HS-5 (cell line): ENCODE measurements at places on chromosomes 1 and 21.

GRCh38 chr1:212689196-212689725 lies 10.4 kb downstream of the BATF3 start:
- no peak for DNase-seq

DNA sequence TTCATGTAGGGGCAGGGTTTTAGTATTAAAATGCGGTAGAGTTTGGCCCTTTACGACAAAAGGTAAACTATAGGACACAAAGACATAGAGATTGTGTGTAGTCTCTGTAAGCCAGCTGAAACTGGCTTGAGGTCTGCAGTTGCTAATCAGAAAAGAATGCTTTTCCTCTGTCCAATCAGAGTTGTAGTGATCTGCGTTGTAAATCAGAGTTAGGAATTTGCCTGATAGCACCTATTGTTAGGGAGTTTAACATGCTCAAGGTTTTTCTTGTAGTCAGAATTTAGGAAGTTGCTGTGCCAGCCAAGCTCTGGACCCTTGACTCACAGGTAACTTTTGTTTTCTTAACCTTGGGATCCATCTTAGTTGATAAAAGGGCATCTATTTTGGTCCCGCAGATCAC lies 61.2 kb upstream of the VTCN1 start:
- no peak for DNase-seq

DNA sequence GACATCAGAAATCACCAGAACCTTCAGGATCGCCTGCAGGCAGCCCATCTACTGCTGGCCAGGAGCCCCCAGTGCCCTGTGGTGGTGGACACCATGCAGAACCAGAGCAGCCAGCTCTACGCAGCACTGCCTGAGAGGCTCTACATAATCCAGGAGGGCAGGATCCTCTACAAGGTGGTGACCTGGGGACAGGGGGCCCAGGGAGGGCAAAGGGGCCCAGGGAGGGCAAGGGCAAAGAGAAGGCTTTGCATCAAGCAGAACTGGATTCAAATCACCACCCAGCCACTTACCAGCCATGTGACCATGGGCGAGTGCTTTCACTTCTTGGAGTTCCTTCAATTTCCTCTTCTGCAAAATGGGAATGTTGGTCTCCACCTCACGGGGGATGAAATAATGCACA lies 12.1 kb downstream of the DIO1 start:
- DNase-seq = no peak

DNA sequence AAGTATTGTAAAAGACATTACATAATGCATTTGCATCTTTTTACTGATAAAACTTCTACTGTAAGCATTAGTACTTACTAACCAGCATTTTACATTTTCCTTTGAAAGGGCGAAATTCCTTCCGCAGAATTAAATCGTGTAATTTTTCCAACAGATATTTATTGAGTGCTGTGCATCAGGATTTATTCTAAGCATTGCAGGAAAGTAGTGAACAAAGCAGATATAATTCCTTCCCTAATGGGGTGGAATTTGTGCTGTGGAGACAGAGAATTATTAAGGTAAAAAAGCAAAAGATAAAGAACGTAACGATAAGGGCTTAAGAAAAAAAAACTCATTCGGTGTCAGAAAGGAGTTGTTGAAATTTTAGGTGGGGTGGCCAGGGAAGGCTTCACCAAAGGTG lies 7.6 kb upstream of the ETS2 start:
- no peak for DNase-seq

- DNase-seq = no peak
Observed at GRCh38 chr1:41768583-41768982, 150.1 kb downstream of the HIVEP3 start.

GRCh38 chr21:42964546-42965210 lies 9.7 kb upstream of the PKNOX1 start:
- no peak for DNase-seq
